ENCODE measurements at places on chromosomes 11 and 22.

GRCh38 chr11:14539982-14540421, 19.8 kb upstream of the PSMA1 start:
- DNase-seq, result no peak

DNA sequence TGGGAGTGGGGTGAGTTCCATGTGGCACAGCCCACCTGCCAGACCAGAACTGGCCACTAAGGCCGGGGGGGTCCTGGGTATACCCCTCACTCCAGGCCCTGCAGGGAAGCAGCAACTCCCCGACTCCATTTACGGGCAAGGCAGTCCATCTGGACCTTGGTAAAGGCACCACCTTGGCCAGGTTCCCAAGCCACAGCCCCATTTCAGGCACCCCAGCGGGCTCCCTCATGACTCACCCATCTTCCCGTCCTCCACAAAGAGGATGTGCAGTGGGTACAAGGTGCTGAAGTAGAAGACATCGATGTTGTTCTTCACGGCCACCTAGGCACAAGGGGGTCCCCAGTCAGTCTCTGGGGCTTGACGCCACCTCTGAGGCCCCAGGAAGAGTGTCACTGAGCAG, 15.7 kb upstream of the RASL10A start:
- DNase-seq, result no peak

- DNase-seq, result peak; percentile 2
Observed at GRCh38 chr11:73414977-73415651, 38.9 kb downstream of the RELT start.

- DNase-seq, result no peak
Observed at GRCh38 chr11:75249704-75250103, 9.1 kb downstream of the TPBGL start.

GRCh38 chr22:41838842-41839618, 6.1 kb downstream of the SREBF2 start:
- no peak for DNase-seq

- no peak for DNase-seq
Observed at GRCh38 chr11:64314146-64314804, 3.1 kb downstream of the TRMT112 start.

GRCh38 chr11:100963375-100963774, 166.2 kb downstream of the PGR start:
- DNase-seq, result no peak

DNA sequence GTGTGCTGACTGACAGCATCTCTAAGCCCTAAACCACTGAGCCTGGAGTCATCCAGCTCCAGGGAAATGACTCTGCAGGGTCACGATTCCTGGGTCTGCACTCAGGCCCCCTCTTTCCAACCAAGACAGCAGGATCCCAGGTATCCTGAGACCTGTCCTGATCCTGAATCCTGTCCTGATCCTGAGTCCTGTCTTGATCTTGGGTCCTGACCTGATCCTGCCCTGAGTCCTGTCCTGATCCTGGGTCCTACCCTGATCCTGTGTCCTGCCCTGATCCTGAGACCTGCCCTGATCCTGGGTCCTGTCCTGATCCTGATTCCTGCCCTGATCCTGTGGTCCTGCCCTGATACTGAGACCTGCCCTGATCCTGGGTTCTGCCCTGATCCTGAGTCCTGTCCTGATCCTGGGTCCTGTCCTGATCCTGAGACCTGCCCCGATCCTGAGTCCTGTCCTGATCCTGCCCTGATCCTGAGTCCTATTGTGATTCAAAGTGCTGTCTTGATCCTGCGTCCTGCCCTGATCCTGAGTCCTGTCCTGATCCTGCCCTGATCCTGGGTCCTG, 1.4 kb upstream of the KRTAP5-6 start:
- no peak for DNase-seq

- DNase-seq, result no peak
Observed at GRCh38 chr11:57370251-57370650, 10.7 kb downstream of the PRG3 start.

DNA sequence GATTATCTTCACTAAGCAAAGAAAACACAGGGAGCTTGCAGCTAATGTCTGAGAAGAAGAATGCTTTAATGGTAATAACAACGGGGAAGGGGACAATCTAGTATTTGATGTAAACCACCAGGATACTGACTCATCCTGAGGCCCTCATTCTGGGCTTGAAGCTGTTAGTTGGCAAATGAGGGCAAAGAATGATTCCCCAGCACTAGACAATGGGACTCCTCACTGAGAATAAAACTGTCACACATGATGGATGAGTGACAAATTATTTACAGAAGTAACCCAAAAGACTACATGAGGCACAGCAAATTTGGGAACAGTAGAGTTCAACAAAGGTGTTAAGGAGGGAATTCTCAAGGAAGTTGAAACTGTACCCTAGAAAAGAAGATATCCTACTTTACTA, 76.3 kb downstream of the FAM168A start:
- DNase-seq, result no peak

DNA sequence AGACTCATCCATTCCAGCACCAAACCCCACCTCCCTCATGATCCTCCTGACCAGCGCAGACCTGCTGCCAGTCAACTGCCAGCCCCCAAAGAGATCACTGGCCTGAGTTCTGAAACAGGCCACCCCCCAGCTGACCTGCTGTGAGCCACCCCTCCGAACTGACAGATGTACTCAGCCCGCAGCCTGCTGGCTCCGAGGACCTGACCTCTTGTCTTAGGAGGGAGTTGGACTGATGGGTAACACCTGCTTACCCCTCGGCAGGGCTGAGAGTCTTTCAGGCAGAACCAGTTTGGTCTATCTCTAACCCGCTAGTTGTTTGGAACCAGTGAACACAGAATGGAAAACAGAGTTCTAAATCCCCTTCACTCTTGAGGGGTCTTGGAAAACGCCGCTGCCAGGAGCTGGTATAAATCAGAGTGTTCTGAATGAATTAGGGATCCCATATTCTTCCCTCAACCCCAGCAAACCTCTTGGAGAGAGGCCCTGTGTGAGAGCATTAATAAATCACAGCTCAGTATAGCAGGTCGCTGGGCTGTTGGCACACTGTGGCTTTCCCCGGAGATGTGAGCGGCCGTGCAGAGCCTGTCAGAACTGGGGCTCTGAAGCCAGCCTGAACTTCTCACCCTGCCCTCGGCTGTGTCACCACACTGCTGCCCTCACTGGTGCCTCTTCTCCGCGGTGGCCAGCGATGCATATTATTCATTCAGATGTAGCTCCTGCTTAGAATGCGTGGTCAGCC, 165.1 kb upstream of the NCAM1 start:
- no peak for DNase-seq
